ENCODE measurements at places on chromosomes 2 and 18.

GRCh38 chr2:152322222-152322621 is 12.8 kb upstream of the FMNL2 start:
- DNase-seq: no peak

DNA sequence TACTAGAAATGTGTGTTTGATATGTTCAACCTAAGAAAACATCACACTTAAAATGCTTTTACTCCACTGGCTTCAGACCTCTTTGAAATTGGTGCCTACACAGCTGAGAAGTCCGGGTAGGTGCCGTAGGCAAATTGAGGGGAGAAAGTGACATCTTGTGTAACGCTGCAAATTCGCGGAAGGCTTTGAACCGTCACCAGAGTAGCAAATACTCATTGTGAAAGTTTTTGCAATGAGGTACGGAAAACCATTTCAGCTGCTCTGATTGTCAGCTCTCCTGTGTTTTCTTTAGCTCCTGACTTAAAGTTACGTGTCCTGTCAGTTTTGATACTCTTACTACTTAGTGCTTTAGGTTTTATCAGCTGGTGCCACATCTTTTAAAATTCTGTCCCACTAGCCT is 224.5 kb downstream of the FAM210A start:
- no peak for DNase-seq

- DNase-seq: peak; percentile 21
These were observed 85.1 kb upstream of the ACAA2 start for GRCh38 chr18:49898421-49898820.

GRCh38 chr2:74130211-74130995 is 17.3 kb downstream of the BOLA3 start:
- DNase-seq: no peak

- no peak for DNase-seq
These were observed 27.9 kb downstream of the AOX1 start for GRCh38 chr2:200613692-200614091.

DNA sequence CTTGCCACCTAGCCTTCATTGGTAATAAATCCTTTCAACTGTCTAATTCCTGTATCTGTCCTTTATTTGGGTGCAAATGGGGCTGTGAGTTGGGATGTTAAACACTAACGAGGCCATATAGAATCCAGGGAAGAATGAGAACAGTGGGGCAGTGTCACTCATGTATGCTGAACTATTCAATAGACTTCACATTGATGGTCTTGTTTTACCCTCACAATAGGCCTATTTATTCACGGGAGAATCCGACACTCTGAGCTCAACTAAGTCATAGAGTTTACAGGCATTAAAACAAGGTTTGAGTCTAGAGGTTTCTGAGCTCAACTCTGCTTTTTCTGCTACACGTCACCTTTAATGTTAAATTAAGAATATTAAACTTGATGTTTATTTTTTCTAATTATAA is 421.6 kb downstream of the SOX11 start:
- no peak for DNase-seq

DNA sequence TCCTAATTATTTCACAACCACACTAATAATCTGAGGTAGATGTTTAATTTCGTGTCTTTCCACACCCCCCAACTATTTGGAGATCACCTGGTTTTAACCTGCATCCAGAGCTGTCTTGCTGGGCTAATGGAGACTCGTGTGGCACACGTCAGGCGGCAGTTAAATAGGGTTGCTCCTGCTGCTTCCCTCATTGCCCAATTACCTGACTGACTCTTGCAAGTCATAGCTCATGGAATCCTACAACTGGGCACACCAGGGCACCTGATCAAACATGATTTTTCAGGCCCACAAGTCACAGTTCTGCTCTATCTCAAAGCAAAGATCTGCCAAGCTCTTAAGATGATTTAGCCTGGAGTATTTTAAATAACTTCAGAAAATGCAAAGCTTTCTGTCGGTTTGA is 1430.4 kb upstream of the ACVR2A start:
- no peak for DNase-seq

GRCh38 chr18:25827228-25827627 is 263.2 kb downstream of the SS18 start:
- DNase-seq: no peak

- no peak for DNase-seq
These were observed 825.6 kb upstream of the HS6ST1 start for GRCh38 chr2:129144082-129144791.

GRCh38 chr2:153311432-153311831 is 167.1 kb downstream of the RPRM start:
- DNase-seq: no peak

GRCh38 chr2:230614913-230615332 is 97.7 kb upstream of the CAB39 start:
- DNase-seq: no peak

DNA sequence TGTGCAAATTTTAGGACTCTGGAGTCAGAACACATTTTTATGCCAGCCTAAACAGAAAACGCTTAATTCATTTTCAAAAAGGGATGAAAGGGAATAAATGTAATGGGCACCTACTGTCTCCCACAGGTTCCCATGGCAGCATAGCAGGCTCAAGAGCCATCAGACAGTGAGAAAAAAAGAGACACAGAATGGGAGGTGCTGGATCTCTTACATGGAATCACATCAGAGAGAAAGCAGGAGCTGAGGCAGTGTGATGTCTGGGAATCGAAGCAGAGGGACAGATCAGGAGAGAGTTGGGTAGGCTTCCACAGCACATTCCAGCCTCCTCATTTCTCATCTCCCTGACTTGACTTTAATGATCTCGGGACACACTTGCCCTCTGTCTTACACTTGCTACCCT is 684.3 kb downstream of the KCNJ3 start:
- DNase-seq: no peak

DNA sequence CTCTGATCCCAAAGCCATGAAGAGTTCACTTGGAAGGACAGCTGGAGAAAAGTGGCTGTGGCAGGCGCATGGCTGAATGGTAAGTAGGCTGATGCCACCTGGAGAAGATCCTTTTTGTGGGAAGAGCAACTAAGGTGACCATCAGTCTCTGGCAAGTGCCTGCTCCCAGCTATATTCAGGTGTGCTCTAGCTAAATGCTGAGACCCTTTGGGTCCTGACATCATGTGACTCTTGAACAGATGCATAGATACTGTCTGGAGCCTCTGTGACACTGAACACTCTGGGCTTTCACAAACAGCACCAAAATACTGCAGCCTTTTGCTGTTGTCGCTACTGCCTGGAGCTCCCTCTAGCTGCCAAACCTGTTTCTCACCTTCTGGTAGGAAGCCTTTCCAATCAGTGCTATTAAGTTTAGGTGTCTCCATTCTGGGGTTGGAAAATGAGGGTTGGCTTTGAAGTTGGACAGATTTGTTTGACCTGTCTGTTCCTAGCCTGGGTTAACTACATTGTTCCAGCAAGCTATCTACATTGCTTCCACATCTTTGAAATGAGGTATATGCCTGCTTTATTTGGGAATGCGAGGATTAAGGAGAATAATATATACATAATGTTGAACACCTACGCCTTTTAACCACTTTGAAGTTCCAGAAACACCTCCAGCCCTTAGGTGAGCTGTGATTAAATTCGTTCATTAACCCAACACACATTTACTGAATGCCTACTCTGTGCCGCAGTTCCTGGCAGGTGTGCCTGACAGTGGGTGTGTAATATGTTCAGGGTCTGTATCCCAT is 3.1 kb downstream of the EGR4 start:
- DNase-seq: no peak

DNA sequence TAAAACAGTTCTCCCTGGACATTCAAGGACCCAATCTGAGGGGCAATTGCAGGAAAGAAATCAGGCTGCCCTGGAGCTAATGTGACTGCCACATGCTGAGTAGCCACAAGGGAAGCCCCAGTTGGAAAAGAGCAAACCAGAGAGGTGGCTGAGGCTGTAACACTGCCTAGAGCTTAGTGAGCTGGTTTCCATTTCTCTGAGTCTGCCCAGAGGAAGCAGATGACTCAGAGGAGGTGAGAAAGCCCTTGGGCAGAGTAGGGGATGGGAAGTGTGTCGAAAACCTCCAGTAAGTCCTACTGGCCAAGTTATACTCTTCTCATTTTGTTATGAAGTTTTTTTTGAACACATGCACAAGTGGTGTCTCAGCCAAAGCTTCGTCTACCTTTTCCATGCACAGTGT is 753.0 kb downstream of the CNTNAP5 start:
- no peak for DNase-seq

DNA sequence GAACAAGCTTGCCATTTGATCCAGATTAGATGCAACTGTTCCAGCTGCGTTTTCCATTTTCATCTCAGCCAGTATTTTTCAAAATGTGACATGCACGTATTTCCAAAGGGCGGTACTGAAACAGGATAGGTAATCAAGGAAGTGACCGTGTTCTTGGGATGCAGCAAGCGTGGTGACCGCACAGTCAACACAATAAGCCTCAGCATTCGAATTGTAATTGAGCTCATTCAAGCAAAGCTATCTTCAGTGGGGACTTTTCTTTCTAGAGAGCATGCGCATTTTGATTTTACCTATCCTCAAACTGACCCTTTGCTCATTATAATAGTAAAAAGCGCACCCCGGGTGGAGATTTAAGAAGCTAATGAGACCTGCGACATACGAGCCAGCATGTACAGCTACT is 3.4 kb upstream of the ALPP start:
- DNase-seq: no peak

DNA sequence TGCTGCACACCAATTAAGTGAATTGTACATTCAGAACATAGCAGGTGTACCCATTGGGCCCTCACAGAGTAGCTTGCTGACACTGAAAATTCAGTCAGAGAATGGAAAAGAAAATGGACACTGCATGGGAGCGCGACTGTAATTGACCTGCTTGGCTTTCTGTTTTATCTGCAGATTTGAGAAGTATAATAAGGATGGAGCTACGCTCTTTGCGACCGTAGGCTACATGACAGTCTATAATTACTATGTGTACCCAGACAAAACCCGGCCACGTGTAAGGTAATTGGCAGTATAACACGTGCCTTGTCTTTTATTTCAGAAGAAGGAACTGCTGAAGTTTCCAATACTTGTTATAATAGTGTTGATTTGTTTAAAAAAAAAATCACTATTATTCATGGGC is 33.5 kb upstream of the METAP1D start:
- no peak for DNase-seq

DNA sequence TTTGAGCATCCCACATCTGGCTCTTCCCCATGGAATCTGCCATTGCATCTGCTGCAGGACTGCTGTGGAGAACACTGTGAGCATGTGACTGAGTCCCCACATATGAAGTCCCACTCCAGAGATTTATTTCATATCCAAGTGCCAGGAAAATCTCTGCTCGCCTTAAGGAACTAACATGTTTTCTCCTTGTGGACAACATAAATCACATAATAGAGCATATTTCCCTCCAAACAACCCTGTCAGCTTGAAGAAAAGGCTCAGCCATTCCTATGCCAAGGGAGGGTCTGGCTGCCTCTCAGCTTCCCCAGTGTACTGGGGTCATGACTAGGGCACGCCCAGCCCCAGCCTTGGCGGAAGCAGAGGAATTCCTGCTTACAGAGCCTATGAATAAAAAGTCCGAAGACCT is 193.7 kb downstream of the DNER start:
- DNase-seq: no peak

DNA sequence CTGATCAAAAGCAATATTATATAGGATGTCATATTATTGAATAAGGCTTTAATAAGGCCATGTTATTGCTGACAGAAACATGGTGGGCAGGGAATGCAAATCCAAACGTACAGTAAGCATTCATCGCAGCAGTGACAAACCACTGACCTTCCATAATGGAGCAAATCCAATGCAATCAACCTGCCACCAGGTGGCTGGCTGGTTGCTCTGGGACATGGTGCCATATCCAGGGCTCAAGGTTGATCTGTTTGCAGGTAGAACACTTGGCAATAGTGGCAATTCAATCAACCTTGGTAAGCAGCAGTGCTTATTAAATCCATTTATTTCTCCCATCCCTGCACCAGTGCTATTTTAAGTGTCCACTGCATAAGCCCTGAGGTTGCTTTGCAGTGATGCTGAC is 75.4 kb downstream of the CERKL start:
- DNase-seq: no peak

- no peak for DNase-seq
These were observed 47.7 kb upstream of the PLB1 start for GRCh38 chr2:28447943-28448792.

GRCh38 chr2:205709319-205709718 is 27.0 kb downstream of the NRP2 start:
- DNase-seq: no peak

- no peak for DNase-seq
These were observed 157.9 kb upstream of the APCDD1 start for GRCh38 chr18:10296491-10296890.

GRCh38 chr2:72000110-72000509 is 147.6 kb downstream of the CYP26B1 start:
- DNase-seq: no peak

DNA sequence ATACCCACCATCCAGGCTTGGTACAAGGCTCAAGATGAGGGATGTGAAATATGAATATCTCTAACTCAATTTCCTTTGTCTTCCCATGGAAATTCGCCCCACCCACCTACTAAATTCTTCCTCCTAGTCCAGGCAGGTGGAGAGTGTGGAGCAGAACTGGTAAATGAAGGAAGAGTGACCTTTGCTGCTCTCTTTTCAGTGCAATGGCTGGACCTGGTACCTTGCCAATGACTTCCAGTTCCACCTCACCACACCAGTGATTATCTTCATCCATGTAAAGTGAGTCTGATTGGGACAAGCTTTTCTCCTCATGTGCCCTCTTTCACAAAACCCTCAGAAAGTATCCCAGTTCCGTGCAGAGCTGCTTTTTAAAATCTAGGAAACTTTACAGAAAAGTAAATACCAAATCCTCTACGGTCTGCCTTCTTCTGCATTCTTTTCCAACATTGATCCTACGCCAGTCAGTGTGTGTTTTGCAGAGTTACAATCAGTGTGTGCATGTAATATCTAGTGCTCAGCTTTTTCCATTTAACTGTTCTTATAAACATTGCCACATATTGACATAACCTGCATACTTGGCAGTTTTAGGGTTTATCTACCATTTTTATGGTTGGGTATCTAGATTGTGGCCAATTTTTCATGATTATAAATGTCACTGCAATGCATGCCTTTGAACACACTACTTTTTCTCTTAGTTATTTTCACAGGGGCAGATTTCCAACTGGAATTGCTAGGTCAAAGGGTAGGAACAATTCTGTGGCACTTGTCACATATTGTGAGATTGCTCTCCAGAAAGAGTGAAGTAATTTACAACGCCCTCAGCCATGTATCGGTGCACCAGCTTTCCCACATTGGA is 86.5 kb upstream of the SEC11C start:
- no peak for DNase-seq

- DNase-seq: no peak
These were observed 25.2 kb downstream of the GPATCH11 start for GRCh38 chr2:37109523-37109922.

- peak; percentile 8 for DNase-seq
These were observed 12.0 kb upstream of the NTSR2 start for GRCh38 chr2:11681722-11682589.

DNA sequence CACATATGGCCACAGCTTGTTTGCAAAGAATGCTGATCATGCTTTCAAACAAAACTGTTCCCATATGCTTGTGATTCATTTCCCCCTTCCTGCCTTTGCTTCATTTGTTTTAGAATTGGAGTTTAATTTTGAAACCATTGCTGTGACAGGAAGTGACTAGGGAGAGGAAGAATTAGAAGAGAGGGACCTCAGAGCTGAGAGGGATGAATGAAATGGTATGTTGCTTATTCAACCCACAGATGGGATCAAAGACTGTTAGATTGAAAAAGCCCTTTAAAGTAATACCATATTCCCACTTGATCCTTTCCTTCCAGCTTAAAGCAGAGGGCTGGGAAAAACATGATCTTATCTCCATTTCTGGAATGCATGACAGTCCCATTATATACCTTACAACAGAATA is 106.2 kb upstream of the RNF152 start:
- DNase-seq: no peak

All from stimulated activated CD8-positive, alpha-beta memory T cell treated with anti-CD3 and anti-CD28 coated beads, Interleukin-7, amount 100 ng/mL, for 1 hour (primary cell).